Activated naive CD4-positive, alpha-beta T cell (primary cell): ENCODE measurements at places on chromosomes 1 and 21.

DNA sequence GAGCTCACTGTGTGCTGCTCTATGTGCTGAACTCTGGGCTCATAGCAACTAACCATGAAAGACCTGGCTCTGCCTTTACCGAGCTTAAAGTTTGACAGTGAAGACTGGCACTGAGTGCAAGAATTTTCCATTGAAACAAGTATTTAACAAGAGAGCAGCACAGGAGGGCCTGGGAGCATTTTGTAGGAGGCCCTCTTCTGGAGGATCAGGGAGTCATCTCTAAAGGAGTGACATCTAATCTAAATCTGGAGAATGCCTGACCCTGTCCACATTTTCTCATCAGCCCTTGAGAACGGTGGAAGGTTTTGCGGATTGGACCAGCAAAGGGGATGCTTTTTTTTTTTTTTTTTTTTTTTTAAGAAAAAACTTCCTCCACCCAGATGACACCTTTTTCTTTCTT is 150.8 kb downstream of the ROR1 start:
- no peak for DNase-seq

GRCh38 chr1:34681480-34682451 is 73.1 kb upstream of the GJB5 start:
- no peak for DNase-seq

DNA sequence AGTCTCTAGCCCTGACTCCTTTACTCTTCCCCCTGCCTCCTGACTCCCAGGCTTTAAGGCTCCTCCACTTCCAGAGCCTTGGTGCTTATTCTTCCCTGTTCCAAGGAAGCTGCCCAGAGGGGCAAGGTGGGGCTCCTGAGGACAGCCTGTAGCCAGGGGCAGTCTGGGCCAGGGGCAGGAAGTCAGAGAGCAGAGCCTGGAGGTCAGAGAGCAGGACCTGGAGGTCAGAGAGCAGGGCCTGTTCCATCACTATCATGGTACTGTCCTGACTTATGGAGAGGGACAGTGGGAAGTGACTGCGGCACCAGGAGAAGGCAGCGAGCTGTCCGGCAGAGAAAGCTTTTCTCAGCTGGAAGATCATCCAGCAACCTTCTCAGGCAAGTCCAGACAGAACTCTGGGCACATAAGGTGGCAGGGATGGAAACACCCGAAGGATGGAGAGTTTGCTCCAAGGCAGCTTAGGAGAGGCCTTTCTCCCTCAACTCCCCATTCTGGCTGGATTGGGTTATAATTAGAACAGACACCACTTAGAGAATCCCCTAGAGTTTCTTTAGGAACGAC is 25.0 kb downstream of the PLXNA2 start:
- no peak for DNase-seq

GRCh38 chr1:111739194-111739924 is at the start of gene INKA2:
Gene INKA2 (minus strand): TSS chr1:111739395. CDS start chr1:111739242, 153 bp downstream.
- DNase-seq: no peak

DNA sequence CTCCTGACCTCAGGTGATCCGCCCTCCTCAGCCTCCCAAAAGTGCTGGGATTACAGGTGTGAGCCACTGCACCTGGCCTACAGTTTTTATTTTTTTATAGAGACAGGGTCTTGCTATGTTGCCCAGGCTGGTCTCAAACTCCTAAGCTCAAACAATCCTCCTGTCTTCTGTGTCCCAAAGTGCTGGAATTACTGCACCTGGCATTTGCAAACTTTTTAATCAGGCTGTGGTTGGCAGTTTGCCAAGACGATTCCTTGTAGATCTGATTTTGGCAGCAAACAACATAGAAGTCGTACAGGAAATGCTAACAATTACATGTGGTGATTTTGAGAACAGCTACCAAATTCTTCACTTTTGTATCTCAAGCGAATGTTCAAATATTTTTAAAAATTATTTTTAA is 10.1 kb downstream of the RBP7 start:
- DNase-seq: no peak

DNA sequence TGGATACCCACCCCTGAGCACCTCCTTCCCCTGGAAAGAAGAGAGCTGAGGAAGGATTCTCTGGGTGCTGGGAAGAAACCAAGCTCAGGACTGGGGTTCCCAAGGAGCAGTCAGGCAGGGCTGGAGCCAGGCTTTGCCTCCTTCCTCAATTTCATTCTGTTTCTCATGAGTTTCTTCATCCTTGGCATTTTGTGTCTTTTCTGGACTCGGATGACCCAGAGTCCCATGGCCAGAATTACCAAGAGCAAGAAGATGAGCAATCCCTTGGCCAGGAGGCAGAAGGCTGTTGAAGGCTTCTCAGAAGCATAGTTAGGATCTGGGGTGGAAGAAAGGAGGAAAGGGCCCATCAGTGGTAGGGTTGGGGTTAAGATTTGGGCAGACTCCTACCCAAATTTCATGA is 2.5 kb downstream of the SLAMF9 start:
- no peak for DNase-seq

- no peak for DNase-seq
Measured at GRCh38 chr1:32063261-32063681, 9.5 kb upstream of the TMEM39B start.

DNA sequence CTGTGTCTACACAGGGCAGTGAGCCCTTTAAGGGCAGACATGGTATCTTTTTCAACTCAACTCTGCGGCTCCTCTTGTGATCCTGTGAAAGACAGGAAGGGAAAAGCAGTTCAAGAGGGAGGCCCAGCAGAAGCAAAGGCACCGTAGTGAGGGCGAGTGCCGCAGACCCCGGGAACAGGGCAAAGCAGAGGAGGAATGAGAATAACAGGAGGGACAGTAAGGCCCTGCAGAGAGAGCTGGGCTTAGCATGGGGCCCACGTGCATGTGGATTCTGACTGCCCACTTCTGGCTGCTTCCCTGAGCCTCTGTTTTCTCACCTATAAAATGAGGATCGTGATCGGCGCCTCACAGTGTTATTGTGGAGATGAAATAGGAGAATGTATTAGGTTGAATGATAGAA is 409.3 kb downstream of the PTPRU start:
- no peak for DNase-seq

DNA sequence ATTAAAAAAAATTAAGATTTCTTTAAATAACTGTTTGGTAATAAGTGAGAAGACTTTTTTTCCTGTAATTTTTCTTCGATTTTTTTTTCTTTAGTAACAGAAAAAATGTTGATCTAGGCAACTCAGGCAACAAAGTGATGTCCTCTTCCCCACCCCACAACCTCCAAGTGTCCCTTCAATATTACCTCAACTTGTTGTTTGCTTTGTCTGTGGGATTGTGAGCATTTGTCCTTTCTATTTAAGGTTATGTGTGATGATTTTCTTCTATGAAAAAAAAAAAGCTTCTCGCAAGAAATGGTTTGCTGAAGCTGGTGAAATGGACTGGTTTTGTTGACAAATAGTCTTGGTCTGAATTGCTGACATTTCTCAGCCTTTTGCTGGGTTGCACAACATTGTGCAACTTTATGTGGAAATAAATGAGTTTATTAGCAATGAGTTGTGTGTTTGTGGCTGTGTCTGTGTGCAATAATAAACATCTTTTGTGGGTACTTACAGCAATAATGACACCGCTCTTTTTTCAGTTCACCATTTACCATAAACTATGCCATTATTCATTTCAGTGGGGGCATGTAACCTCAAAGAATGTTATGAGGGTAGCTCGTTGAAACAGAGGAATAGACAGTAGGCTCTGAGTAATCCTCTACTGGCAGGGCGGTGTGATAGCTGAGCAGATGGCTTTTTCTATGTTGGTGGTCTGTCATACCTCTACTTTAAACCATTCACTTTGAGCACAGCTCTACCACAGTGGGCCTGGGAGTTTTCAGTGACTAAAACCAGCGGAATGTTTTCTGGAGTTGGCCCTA is 218.4 kb downstream of the HLX start:
- no peak for DNase-seq

- DNase-seq: no peak
Measured at GRCh38 chr1:209486861-209487593, 96.5 kb upstream of the CAMK1G start.

DNA sequence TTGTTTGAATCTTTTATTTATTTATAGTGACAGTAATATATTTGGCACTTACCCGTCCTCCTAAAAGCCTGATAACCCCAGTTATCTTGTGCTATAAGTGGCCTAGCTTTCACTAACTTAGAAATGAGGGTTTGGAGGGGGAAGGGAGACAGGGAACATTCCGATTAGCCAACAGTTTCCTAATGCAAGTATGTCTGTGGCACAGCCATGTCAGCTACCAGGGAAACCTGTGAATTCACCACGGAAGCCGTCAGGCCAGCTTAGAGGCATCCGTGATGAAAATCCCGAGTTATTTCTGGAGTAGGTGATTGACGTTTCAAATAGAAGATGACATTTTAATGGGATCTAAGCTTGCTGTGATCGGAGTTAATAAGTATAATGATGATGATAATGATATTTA is 39.4 kb upstream of the BCL10 start:
- no peak for DNase-seq

GRCh38 chr21:39631842-39632562 is 19.3 kb downstream of the B3GALT5 start:
- no peak for DNase-seq

GRCh38 chr1:244439391-244440032 is 12.2 kb downstream of the ADSS2 start:
- no peak for DNase-seq

DNA sequence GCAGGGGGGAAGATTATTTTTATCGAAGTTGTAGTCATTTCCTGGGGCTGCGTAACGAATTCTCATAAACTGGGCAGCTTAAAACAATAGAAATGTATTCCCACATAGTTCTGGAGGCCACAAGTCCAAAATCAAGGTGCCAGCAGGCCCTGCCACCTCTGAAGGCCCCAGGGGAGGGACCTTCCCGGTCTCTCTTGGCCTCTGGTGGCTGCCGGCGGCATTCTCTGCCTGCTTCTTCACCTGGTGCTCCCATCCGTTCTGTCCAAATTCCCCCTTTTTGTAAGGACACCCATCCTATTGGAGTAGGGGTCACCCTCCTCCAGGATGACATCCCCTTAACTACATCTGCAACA is 92.8 kb downstream of the PDE9A start:
- no peak for DNase-seq

DNA sequence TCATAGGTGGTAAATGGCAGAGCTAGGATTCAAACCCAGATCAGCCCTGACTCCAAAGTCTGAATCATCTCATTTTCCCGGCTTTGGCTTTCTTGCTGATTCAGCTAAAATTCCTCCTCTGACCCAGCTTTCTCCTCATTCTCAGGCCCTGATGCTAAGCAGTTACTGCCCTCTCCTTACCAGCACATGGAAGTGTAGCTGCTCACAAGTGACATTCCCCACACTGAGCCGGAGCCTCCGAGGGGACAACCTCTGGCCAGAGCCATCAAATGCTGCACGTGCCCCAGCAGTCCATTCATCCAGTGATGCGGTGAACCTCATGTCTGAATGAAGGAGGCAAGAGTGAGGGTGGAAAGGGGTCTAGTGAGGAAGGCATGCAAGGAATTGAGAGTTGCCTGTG is 11.1 kb downstream of the ITGA10 start:
- DNase-seq: no peak

GRCh38 chr21:42040411-42041180 is 30.4 kb upstream of the ZBTB21 start:
- DNase-seq: no peak

- DNase-seq: no peak
Measured at GRCh38 chr21:29157080-29157479, 26.6 kb downstream of the MAP3K7CL start.
